ENCODE measurements at places on chromosomes 11 and 22.

DNA sequence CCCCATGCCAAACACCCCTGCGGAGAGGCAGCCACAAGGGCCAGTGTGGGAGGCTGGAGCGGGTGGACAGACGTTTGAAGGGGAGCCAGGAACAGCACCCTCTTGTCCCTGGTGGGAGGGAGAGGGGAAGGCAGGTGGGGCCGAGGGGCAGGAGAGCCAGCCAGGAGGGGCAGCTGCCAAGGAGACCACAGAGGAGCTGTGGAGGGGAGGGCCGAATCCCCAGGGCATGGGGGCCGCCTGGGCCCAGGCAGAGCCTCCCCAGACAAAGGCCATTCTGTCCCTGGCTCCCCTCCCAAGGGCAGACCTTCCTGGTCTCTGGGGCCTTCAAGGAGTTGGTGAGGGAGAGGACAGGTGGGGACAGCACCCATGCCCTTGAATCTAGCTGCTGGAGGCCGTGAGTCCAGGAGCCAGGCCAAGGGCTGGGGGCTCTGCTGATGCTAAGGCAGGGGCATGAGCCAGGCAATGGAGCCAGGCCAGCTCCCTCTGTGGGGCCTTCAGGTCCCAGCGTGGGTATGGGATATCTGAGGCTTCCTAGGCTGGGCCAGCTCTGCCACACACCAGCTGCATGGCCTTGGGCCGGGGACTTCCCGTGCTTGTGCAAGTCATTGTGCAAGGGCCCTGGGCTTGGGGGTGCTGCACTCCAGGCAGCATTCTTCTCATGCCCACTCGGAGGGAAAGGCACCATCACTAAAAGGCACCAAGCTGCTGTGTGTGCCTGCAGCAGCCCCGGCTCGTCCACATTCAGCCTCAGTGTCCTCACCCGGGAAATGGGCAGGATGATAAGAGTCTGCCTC, 11.4 kb downstream of the EMID1 start:
- DNase-seq: no peak

DNA sequence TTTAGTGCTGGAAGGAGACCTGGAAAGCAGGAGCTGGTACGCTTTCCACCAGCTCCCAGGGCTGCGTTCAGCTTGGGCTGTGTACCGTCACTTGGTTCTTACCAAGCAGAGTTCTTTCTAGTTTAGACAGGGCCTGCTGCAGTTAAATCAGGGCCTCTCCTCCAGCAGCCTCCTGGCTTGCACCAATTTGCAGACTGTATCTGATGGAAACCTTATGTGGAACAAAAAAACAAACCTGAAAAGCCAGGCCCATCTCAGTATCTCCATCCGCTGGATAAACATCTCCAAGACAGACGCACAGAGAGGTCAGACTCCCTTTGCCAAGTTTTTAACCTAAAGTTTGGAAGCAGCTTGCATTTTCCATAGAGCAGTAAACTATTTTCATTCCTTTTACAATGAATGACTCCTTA, 288.6 kb upstream of the SORL1-AS1 start:
- no peak for DNase-seq

DNA sequence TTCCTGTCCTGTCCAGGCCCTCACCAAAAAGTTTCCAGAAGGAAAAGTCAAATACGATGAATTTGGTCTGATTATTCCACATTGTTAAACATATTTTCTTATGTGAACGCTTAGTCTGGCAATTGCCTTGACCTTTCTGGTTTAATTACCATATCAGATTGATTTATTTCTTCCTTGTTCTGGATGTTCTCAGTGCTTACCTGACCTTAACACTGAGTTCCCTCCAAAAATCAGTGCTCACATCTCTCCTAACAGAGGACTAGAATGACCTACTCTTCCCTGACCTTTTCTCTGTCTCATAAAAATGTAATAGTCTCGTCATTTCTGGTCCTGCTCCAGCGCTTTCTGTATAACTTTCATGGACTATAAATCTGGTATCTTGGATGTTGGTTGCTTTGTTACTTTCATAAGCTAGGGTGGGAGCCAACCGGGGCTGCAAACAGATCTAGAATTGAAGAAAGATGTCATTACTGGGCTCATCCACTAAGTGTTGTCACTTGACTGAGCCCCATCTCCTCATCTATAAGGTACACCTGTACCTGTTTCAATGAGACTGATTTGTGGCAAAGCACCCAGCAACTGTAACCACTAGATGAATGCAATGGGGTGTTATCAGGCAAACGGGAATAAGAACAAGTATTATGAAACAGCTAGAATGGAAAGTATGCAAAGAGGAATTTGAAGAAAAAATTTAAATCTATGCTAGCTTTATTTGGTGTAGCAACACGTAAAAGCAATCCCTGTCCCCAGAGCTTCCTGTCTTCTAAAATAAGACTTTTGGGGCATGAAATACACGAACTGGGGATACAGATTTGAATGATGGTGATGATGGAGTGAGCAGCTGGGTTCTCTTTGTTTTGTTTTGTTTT, 2.4 kb downstream of the FADS2 start:
- DNase-seq: no peak

DNA sequence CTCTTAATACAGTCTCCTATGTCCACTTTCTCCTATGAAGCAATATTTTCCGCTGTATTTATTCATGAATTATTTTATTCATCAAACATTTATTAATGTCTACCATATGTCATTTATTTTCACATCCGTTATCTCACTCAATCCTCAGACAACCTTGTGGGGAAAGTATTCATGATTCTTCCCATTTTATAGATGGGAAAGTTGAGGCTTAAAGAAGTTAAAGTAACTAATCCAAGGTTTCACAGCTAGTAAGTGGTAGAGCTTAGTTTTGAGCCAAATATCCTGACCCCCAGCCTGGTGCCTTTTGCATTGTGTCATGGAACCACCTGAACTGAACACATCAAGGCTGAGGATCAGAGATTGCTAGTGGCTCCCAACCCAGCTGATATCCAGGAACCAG, 66.6 kb downstream of the ISX start:
- no peak for DNase-seq

- DNase-seq: no peak
These were observed 49.7 kb downstream of the RTL6 start for GRCh38 chr22:44448271-44448830.

DNA sequence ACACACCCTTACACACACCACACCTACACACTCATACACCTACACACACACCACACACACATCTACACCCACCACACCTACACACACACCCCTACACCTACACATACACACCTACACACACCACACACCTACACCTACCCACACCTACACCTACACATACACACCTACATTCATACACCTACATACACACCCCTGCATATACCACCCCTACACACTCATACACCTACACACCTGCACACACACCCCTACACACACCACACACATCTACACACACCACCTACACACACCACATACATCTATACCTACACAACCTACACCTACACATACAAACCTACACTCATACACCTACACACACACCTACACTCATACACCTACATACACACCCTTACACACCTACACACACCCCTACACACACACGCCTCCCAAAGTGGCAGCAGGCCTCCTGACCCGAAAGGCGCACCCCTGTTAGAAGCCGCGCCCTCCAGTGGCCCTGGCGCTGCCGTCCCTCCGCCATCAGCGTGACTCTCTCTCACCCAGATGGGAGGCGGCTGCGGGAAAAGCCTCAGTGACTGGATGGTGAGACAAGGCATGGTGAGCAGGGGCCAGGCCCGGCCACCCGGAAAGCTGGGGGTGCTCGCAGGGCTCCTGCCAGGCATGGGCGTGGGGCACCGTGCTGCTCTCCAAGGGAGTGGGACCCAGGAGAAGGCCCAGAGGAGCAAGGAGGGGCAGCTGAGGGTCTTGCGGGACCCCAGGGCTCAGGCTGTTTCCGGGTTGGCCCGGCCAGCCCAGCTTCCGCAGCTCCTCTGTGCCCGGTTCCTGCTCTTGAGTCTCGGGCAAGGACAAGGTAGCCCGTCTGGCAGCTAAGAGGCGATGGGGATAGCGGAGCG, 37.0 kb upstream of the HMOX1 start:
- no peak for DNase-seq
